ENCODE measurements at places on chromosomes 3 and 15.

- no peak for DNase-seq
These were observed 1.8 kb downstream of the ICE2 start for GRCh38 chr15:60477164-60477563.

- DNase-seq, result no peak
These were observed 172.4 kb downstream of the OXSM start for GRCh38 chr3:25962255-25962654.

DNA sequence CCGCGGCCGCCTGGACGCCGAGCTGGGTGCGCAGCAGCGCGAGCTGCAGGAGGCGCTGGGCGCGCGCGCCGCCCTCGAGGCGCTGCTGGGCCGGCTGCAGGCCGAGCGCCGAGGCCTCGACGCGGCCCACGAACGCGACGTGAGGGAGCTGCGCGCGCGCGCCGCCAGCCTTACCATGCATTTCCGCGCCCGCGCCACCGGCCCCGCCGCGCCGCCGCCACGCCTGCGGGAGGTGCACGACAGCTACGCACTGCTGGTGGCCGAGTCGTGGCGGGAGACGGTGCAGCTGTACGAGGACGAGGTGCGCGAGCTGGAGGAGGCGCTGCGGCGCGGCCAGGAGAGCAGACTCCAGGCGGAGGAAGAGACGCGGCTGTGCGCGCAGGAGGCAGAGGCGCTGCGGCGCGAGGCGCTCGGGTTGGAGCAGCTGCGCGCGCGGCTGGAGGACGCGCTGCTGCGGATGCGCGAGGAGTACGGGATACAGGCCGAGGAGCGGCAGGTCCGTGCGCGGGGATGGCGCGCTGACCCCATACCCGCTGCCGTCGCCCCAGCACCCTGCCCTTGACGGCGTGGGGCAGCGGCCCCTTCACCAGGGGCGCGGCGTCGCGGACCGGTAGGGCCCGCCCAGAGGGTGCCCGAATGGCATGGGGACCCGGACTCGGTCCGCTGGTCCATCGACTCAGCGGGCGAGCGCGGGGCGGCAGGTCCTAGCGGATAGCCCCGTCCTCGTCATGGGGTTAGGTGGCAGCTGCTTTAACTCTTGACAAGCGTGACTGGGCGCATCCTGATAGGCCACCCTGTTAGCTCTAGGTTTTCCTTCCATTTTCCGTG is 848 bp downstream of the SYNM start:
- peak; percentile 3 for DNase-seq

- no peak for DNase-seq
These were observed 303.2 kb upstream of the TLE3 start for GRCh38 chr15:70400766-70401541.

GRCh38 chr3:193970773-193971206 is 165.2 kb upstream of the HES1 start:
- peak; percentile 39 for DNase-seq

- no peak for DNase-seq
These were observed 197.0 kb downstream of the LPP start for GRCh38 chr3:188350961-188351360.

DNA sequence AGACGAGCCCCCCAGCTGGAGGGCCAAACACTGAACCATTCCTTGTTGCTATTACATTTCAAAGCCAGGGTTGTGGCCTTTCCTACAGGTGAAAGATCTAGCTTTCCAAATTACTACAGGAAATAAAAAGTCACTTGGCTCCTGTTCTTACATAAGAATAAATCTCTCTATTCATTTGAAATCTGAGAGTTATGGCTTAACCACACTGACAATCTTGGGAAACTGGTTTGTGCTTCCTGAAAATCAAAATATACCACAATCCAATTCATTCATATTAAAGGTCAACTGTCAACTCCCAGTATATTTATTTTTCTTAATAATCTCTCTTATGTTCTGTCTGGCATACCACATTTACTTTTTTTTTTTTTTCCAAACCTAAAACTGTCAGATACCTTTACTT is 103.7 kb upstream of the LMOD3 start:
- DNase-seq, result no peak

GRCh38 chr15:39252134-39252470 is 328.8 kb upstream of the THBS1 start:
- DNase-seq, result no peak

- peak; percentile 46 for DNase-seq
These were observed at the start of gene ZBTB20 for GRCh38 chr3:115146418-115147328. Gene ZBTB20 (minus strand): TSS chr3:115147288.

GRCh38 chr15:90219421-90220141 is 14.2 kb downstream of the CIB1 start:
- no peak for DNase-seq

GRCh38 chr3:107411779-107412178 is 34.5 kb downstream of the CCDC54 start:
- no peak for DNase-seq

- no peak for DNase-seq
These were observed 3.1 kb upstream of the HLTF start for GRCh38 chr3:149089395-149089794.

DNA sequence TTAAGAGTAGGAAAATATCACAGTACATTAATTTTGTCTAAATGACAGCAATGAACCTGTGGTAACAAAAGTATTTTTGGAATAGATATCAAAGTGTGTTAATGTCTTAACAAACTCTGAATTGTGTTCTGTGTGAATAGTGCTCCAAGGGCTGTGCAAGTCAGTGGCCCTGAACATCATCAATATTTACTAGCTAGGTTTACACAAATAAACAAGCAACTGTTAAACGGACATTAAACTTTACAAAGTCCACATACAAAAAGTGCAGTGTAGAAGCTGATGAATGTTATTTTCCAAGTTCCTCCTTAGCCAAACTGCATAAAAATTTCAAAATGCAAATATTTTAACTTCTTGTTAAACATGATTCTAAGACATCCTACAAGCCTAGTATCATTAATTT is 2.1 kb upstream of the GTF2A2 start:
- DNase-seq, result no peak

GRCh38 chr3:13219902-13220296 is 146.7 kb upstream of the IQSEC1 start:
- no peak for DNase-seq

- no peak for DNase-seq
These were observed 9.3 kb downstream of the PAK6 start for GRCh38 chr15:40248006-40248783.

DNA sequence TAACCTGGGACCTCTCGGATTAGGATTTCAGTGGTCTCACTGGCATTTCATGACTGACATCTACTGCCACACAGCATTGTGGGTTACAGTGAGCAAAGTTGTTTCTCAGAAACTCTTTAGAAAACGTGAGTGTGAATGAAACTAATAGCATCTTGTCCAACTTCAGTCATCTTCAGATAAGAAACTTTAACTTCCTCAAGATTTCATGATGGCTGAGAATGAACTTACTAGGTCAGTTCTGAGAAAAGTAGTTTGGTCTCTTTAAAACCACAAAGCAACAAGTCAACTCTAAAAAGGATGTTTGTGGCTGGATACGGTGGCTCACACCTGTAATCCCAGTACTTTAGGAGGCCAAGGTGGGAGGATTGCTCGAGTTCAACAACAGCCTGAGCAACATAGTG is 14.2 kb upstream of the HOMER2 start:
- DNase-seq, result no peak

DNA sequence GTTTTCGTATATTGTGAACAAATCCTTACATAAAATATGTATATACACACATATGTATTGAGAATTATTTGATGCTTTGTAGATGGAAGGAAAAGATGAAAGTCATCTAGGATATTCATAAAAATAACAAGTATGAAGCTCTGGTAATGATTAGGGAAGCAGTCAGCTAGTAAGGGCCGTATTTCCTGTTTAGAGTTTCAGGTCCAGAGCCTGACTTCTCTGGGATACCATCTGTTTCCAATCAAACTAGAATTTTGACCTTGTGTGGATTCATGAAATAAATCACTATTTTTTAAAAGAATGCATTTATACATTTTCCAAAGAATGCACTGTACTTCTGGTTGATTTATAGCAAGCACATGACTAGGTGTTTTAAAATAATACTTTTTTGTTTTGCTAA is 156.1 kb upstream of the CGNL1 start:
- DNase-seq, result peak; percentile 62

- no peak for DNase-seq
These were observed 835 bp downstream of the UBE3A start for GRCh38 chr15:25437777-25438600.

- no peak for DNase-seq
These were observed 17.6 kb downstream of the FAM107A start for GRCh38 chr3:58559586-58559985.

GRCh38 chr15:81813215-81813614 is 232.6 kb downstream of the MEX3B start:
- no peak for DNase-seq

- DNase-seq, result no peak
These were observed 556.2 kb upstream of the CBLB start for GRCh38 chr3:106425026-106425425.

DNA sequence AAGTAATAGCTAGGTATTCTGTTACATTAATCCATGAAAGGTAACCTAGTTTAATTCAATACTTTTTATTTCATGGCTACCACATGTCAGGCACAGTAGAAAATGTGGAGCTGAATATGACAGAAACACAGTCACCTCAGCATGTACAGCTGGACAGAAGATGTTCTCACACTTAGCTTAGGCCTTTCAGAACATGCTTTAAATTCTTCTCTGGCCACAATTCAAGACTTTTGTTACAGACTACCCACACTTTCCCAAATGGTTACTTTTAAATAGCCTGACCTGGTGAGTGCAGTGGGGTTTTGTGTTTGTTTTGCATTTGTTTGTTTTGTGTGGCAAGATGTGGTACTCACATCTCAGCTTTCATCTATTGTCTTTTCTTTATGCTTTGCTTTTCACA is 1079.5 kb downstream of the IGSF11 start:
- DNase-seq, result no peak
